ENCODE measurements at places on chromosomes 7 and 10. TPM values are rescaled to one million over a fixed set of nuclear protein-coding genes. Genes with fewer than 3 reads are reported as not detected.

- DNase-seq: no peak
- no peaks in the 10 kb centered on the region for H3K27me3 ChIP-seq
- H3K4me1 ChIP-seq: peaks cover 6% of the 10 kb centered on the region
- H3K36me3 ChIP-seq: no peaks in the 10 kb centered on the region
- no peak overlapping the region for H3K4me3 ChIP-seq
- H3K27ac ChIP-seq: no peak overlapping the region
Measured at GRCh38 chr7:65238785-65239184, 134.9 kb upstream of the ZNF92 start.

- no peak overlapping the region for H3K27ac ChIP-seq
- H3K4me1 ChIP-seq: no peaks in the 10 kb centered on the region
- no peak overlapping the region for H3K4me3 ChIP-seq
Measured at GRCh38 chr7:111364413-111364812, 197.9 kb downstream of the IMMP2L start.

DNA sequence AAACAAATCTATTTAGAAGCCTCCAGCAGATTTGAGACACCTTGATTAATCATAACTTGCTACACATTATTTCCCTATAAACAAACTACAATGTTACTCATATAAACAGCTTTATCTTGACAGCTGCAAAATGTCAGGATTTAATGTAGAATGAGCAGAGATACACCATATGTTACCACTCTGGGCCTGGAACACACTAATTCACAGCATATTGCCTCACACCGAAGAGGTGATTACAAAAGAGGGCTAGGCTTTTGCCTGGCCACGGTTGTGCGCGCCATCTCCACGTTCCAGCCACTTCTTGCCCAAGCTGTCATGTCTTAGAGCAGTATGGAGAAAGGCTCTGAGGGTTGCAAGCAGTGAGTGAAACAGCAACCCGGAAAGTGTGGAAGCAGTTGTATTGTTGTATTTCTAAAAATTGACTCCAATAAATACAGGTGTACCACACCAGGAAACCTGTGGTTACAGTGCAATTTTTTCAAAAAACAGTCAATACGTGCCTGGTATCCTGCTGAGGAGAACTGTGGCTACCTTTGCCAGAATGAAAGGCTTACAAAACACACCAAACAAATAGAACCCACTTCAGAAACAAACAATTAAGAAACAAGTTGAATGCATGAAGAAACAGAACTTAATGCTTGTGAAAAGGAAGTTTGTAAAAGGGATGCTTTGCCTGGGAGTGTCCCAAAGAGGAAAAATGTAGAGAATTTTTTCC, 498.1 kb downstream of the PLXNA4 start:
- no peak for DNase-seq
- H3K27ac ChIP-seq: no peak overlapping the region
- no peak overlapping the region for H3K4me3 ChIP-seq
- no peaks in the 10 kb centered on the region for H3K4me1 ChIP-seq
- H3K27me3 ChIP-seq: no peaks in the 10 kb centered on the region

GRCh38 chr7:87317691-87318245, 27.7 kb upstream of the CROT start:
- no peak overlapping the region for H3K4me3 ChIP-seq
- H3K4me1 ChIP-seq: peaks cover 21% of the 10 kb centered on the region
- no peak overlapping the region for H3K27ac ChIP-seq
- H3K36me3 ChIP-seq: no peaks in the 10 kb centered on the region
- no peak for DNase-seq

CLIP2 gene
- 5.7 TPM for total RNA-seq

DNA sequence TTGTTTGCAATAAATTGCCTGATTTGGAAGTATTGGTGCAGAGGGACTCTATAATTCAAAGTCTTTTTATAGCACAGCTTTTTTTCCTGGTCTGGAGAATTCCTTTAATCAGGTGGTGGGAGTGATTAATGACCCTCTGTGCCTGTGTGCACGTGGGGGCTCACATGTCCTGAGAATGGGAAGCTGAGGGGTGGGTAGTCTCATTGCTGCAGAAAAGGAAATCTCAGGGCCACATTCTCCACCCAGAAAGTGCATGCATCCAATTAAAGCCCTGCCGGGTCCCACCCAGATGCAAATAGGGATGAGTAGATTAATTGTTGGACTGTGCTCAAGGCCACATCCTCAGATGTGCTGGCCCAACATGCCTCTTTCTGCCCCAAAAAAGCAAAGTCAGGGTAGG, 324.7 kb downstream of the CXCL12 start:
- no peak overlapping the region for H3K27ac ChIP-seq
- H3K27me3 ChIP-seq: no peaks in the 10 kb centered on the region
- DNase-seq: no peak
- H3K4me3 ChIP-seq: no peak overlapping the region
- H3K36me3 ChIP-seq: no peaks in the 10 kb centered on the region
